ENCODE measurements at places on chromosomes 5 and 9.

GRCh38 chr5:33690374-33691135 lies 201.2 kb downstream of the ADAMTS12 start:
- no peak for DNase-seq

DNA sequence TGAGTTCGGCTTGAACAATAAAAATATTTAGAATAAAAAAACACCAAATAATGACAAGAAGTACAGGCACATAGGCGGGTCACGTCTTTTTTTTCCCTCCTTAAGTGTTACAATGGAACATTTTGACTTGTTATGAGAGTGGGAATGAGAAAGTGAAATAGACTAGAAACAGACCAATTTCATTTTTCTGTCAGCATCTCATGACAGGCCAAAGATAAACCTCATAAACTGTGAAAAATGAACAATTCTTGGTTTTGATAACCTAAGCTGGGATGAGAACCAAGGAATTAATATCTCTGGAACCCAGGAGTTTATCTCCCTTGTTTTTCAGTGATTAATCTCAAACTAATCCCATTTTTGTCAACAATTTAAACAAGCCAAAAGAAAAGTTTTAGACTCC lies 299.5 kb downstream of the SLIT3 start:
- no peak for DNase-seq

GRCh38 chr5:110045158-110045557 lies 355.4 kb downstream of the MAN2A1 start:
- no peak for DNase-seq

GRCh38 chr5:163565492-163565891 lies 60.1 kb downstream of the MAT2B start:
- no peak for DNase-seq

- no peak for DNase-seq
Observed at GRCh38 chr9:106862110-106862820, 701 bp upstream of the ZNF462 start.

Data from stimulated activated CD8-positive, alpha-beta memory T cell treated with anti-CD3 and anti-CD28 coated beads, Interleukin-4, amount 100 ng/mL, for 1 hour (primary cell).